Dermis blood vessel endothelial cell (primary cell): ENCODE measurements at places on chromosomes 11 and 22. TPM values are rescaled to one million over a fixed set of nuclear protein-coding genes. Genes with fewer than 3 reads are reported as not detected.
A peak's percentile ranks its signal among the peaks of the same experiment; 100 is the strongest.

KRTAP5-11 gene
- not detected in 2 replicates for total RNA-seq

DNA sequence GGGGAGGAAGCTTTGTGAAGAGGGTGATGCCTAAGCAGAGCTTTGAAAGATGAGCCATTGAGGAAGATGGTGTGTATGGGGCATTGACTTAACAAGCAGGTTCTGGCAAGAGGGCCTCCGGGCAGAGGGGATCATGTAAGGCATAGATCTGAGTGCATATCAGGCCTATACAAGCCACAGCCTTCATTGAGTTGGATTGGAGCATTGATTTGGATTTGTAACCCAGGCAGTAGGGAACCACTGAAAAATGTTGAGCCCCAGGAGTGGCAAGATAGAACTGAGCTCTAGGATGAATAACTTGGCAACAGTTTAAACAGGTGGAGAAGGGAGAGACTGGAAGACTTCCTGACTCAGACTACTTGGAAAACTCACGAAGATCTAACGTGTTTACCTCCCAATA, 21.4 kb downstream of the PANX1 start:
- DNase-seq, result no peak

GRCh38 chr22:40679964-40680818, 907 bp downstream of the MCHR1 start:
- peak; percentile 49 for DNase-seq

DNA sequence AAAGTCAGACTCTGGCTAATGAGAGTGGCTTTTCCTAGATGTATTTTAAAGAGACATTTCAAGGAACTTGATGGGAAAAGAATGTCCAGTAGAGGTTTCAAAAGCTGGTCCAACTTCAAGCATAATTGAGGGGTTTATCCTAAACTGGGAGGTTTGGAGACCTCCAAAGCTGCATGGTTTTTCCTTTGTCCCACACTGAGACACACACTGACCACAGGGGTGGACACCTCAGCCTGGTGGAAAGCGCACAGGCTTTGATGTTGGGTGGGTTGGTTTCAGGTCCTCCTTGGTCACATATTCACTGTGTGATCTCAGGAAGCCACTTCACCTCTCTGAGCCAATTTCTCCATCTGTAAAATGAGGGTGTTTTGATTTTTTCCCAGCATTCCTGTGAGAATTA, 4.0 kb downstream of the SPON1 start:
- no peak for DNase-seq
